ENCODE measurements at places on chromosomes 1 and 21.

GRCh38 chr1:119962296-119962968, 66.1 kb upstream of the ADAM30 start:
- no peak for DNase-seq

DNA sequence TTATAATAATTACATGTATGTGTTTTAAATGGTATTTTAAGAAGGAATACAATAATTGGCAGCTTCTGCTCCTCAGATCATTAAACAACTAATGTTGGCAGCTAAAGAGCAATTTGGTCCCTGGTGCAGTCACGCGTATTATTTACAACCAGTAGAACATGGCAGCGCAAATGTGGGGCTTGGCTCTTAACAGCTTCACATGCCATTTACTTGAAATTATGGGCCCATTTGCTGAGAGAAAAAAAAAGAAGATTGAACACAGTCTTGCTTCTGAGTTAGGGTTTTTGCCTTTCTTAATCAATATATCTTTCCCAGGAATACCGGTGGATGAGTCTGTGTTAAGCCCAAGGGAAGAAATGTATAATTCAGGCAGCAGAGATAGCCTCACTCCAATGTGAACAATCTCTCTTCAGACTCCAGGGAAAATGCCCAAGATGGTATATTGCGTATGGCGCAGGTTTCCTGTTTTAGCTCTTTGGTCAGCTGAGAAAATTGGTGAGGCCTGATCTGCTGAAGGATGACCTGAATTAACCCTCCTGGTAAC, 174.5 kb downstream of the DISC1 start:
- no peak for DNase-seq

DNA sequence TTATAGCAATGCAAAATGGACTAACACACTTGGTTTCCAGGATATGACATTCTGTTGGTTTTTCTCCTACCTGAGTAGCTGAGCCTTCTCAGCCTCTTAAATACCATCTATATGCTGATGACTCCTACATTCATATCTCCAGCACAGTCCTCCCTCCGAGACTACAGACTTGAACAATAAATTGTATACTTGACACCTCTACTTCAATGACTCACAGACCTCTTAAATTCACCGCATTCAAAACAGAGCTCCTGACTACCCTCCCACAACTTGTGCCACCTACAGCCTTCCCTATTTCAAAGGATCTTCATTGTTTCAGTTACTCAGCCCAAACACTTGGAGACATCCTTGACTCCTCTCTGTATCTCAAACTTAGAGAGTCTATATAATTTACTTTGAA, 66.8 kb upstream of the ASB17 start:
- DNase-seq = no peak

- DNase-seq = no peak
Measured at GRCh38 chr1:156809711-156810366, 6.8 kb downstream of the SH2D2A start.

GRCh38 chr1:93338387-93339146, 7.1 kb upstream of the DR1 start:
- DNase-seq = no peak

DNA sequence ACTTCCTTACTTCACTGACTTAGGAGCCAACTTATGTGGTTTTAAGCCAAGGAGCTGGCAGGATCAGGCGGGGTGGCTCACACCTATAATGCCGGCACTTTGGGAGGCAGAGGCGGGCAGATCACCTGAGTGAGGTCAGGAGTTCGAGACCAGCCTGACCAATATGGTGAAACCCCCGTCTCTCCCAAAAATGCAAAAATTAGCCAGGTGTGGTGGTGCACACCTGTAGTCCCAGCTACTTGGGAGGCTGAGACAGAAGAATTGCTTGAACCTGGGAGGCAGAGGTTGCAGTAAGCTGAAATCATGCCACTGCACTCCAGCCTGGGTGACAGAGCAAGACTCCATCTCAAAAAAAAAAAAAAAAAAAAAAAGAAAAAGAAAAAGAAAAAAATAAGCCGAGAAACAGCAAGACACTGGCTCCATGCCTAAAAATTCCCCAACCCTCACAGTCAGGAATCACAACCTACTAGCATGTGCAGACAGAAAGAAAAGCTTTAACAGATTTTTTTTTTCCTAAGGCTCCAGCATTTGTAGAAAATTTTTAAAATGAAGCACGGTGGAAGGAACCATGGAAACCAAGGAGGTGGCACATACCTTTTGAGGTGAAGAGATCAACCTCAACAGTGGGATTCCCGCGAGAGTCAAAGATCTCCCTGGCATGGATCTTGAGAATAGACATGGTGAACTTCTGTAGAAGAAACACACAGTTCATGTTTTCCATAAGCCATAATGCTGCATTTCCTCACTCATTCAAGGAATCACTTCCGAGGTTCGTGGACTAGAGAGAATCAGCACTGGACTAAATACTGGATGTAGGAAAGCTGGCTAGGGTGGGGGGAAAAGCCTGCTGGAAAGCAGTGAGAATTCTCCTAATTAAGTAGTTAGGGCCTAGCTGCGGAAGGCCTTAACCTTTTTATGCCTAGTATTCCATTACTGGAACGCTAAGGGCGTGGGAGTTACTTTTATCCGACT, 4.0 kb downstream of the ENO1 start:
- DNase-seq = no peak

GRCh38 chr1:226309398-226310244, 657 bp upstream of the LIN9 start:
- no peak for DNase-seq

DNA sequence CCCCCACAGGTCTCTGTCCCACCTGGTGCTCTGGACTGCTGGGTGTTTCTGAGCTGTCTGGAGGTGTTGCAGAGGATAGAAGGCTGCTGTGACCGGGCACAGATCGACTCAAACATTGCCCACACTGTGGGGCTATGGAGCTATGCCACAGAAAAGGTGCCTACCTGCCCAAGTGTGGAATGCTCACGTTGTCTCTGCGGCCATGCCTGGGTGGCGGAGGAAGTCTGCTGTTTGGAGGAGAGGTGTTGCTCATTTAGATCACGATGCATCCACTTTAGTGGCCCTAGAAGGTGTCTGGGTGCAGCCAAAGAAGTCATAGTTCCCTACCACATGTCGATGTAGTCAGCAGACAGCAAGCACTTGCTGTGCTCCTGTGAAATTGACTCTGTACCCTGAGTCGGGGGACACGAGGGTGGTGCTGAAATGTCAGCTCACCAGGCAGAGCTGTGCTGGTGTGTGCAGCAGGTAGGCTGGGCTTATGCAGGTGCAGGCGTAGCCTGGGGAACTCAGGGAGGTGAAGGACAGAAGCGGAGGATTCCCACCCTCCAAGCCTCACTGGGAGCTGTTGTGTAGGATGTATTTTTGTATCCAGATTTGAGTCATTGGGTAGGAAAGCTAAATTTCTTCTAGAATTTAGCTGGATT, 32.8 kb upstream of the PWP2 start:
- DNase-seq = peak; percentile 43

GRCh38 chr1:116572099-116572498, 1.3 kb upstream of the CD58 start:
- DNase-seq = no peak

DNA sequence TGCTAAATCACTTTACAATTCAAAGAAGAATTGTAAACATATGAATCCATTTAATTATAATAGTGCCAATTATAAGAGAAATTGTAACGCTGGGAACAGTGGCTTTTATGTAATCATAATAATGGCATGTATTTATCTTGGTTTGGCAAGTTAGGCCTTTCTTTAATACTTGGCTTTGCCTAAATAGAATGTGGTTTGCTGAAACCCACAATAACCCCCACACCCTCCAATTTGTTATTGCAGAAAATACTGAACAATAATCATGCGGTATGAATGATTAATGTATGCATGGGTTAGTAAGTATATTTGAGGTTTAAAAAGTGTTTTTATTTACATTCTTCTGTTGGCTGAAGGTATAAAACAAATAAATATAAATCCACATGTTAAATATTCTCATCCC, 138.2 kb downstream of the NFIA start:
- DNase-seq = no peak

DNA sequence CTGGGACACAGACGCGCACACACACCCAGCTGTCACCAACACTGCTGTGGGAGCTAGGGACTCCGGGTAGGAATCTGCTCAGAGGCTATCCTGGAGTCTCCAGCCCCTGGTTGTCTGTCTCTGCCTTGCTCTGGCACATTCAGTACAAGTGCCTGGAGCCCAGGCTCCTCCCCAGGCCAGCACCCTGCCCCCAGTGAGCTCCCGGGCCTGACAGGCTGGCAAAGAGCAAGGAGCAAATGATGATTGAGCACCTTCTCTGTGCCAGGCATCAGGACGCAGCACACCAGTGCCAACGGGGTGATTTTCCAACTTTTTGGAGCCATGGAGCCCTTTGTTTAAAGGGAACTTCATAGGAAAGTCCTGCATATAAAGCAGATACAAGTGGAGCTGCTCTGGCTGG, 6.5 kb downstream of the CNTN2 start:
- DNase-seq = no peak

GRCh38 chr1:109759513-109760334, 4.0 kb downstream of the EPS8L3 start:
- no peak for DNase-seq

GRCh38 chr1:188825471-188825870, 1652.2 kb downstream of the BRINP3 start:
- no peak for DNase-seq

GRCh38 chr1:20717452-20718342, at the start of gene KIF17:
Gene KIF17 (minus strand): TSS chr1:20718007. CDS start chr1:20717706, 301 bp downstream.
- DNase-seq = peak; percentile 78

DNA sequence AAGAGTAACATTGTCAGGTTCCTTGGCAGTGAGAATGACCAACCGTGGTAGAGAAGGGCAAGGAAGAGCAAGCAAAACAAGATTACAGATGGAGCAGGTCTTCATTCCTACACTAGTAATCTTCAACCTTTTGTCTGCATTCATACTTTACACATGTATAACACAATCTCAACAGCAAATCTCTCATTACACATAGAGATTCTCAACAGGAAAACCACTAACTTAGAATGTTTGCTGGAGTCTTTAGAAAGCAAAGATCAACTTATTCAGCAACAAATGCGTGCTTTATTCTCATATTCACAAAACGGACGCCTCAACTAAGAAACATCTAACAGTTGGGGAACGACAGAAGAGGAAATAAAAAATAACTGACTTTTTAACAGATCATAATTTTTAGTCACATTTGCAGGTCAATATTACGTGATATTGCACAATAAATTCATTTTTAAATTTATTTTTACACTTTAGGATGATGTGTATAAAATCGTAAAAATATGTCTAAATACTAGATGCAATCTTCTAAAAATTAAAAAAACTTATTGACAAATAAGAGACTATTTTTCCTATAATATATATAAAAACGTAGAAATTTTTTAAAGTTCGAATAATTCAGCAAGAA, 82.9 kb downstream of the ARID4B start:
- DNase-seq = peak; percentile 24

DNA sequence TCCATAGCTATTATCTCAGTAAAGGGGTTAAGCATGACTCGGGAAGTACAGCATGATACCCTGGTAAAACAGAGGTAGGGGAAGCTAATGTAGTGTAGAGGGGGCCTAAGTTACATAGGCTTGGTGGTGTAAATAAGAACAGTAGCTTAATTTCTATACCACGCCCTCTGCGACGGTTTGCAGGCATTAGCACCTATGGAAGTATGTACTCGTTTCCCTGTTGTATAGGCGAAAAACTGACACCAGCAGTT, 470 bp upstream of the NAXE start:
- DNase-seq = no peak

GRCh38 chr1:169670836-169671235, 40.6 kb downstream of the SELL start:
- no peak for DNase-seq

DNA sequence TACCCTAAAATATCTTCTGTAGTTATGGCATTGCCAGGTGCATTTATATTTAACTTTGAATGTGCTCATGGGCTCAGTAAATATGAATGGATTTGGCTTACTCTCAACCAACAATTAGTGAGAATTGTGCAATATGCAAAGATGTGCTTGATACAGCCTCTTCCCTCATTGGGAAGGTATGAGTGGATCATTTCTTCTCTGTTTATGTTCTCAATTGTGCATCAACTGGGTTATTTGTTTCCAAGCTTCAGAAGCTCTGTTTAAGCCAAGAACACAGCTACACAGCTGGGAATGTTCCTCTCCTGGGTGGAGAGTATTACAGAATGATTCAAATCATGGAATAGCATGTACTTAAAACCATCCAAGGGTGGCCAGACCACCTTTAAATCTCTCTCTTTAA, 17.6 kb upstream of the MAP1LC3C start:
- DNase-seq = no peak

DNA sequence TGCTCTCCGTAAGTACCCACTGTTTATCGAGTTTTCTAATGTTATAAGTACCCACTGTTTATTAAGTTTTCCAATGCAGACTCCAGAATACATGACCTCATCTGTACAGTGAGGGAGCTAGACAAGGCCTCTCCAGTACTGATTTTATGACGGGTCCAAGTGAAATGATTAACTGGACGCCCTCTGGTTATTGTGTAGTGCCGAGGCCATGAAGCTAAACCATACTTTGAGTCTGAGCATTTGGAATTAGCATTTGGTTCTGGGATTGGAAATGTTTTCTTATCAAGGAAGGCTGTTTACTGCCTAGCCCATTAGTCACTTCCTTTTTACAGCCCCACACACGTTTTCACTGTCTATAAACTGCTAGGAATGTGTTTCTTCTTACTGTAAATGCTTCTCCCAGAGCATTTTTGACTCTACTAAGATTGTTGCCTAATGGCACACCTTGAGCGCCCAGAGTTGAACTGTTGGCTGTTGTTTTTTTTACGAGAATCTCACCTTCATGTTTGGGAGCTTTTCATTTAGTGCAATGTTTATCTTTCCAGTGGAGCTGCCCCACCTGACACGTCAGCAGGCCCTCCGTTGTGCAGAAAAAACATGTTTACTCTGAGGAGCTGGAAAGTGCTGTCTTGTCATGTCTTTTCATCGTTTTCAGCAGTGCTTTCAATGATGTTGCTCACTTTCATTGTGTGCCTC, 26.9 kb downstream of the SPATA46 start:
- DNase-seq = no peak

- DNase-seq = no peak
Measured at GRCh38 chr1:11634365-11635192, 19.6 kb downstream of the FBXO2 start.

DNA sequence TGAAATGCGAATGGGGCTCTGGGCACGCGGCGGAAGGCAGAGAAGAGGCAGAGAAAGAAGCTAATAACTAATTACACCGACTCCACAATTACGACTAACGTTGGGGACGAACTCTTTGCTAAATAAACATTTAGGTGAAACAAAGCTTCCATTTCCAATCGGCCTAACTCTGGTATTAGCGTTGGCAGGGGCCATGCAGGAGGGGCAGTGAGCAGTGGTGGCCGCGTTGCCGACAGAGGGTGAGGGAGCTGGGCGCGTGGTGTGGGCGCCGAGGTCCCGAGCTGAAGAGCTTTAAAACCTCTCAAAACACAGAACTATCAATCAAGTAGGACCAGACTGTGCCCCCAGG, 553 bp upstream of the NDUFV3 start:
- no peak for DNase-seq

DNA sequence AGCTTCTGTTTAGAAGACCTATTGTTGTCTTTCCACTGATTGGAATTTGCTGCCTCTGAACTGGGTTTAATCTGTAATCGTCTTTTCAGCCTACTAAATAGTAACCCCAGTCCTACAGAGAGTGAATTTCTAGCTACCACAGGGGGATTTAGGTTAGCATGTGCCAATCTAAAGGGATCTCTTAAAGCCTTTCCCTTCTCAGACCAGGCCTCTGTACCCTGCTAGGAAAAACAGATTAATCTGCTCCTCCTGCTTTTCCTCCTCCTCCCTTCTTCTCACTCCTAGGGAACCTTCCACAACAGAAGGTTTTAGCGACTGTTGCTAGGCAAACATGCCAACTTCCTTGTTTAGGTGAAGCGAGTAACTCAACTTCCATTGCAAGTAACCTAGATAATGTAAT, 1.3 kb upstream of the RC3H1 start:
- DNase-seq = peak; percentile 23
